ENCODE measurements at places on chromosomes 3 and 15.

GRCh38 chr3:145857956-145858355 is 303.0 kb downstream of the PLOD2 start:
- no peak for DNase-seq

GRCh38 chr3:48320996-48321395 is 12.5 kb downstream of the SPINK8 start:
- no peak for DNase-seq

- DNase-seq: no peak
Measured at GRCh38 chr3:177179281-177180067, 17.8 kb downstream of the TBL1XR1 start.

DNA sequence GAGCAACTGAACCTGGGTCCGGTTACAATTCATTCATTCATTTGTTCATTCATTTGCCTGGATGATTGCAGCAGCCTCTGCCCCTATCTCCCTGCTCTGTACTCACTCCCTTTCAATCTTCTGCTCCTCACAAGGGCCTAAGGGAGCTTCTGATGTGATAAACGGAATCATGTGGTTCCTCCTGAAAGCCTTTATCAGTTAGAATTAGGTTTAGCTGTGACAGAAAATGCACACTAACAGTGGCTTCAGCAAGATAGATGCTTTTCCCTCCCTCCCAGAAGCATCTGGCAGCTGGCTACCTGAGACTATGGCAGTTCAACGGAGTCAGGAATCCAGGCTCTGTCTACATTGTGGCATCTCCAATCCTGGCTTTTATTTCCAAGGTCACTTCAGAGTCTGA is 196.0 kb downstream of the ADAMTS9 start:
- DNase-seq: no peak

DNA sequence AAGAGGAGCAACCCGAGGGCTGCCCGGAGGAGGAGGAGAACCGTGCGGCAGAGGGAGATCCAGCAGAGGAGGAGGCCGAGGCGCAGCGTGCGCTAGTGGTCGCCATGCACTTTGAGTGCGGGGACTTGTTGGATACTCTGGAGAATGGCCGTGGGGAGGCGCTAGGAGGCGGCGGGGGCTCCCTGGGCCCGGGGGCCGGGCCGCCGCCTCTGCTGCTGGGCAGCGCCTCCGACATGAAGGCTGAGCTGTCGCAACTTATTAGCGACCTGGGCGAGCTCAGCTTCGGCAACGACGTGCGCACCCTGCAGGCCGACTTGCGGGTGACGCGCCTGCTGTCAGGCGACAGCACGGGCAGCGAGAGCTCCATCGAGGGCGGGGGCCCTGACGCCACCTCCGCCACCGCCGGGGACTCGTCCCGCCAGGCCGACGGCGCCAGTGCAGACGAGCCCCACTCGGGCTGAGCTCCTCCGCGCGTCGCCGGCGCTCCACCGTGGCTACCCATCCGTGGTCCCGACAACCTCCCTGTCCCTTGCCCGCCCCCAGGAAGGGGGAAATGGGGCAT is 2.0 kb downstream of the FAM43A start:
- DNase-seq: no peak

DNA sequence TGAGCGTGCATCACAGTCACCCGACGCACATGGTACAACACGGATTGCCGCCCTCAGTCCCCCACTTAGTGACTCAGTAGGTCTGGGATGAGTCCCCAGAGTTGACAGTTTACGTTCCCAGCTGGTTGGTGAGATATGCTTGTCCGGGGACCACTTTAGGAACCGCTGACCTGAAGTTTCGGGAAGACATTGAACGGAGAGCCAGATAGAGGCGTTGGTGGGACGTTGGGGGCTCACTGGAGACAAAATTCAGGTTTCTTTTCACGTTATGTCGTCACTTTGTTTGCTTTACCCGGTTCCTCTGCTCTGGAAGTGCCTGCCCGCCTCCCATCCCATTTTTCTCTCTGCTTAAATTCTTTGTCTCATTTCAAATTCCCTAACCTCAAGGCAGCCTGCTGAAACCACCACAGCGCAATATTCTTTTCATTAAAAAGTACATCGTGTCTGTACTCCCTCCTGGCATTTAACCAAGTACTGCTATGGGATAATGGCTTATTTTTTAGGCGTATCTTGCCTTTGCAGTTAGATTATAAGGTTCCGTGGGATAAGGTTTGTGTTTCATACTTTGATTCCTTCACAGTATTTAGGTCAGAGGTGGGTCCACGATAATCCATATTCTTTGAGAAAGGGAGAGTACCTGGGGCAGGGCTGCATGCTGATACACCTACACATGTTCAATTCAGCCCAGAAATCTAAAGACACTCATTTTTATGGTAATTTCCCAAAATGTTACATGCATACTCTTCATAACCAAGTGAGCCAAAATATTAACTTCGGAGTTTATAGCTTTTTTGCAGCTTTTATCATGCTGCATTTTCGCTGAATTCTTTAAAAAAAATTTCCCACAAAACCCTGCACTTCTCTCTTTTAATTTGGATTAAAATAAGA is 921 bp downstream of the LMLN start:
- no peak for DNase-seq

DNA sequence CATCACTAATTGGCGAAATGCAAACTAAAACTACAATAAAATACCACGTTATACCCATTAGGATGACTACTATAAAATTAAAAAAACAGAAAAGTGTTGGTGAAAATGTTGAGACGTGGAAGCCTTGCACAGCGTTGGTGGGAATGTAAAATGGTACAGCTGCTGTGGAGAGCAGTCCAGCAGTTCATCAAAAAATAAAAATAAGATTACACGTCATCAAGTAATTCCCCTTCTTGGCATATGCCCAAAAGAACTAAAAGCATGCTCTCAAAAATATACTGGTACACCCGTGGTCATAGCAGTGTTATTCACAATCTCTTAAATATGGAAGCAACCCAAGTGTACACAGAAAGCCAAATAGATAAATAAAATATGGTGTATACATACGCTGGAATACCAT is 71.8 kb upstream of the NDN start:
- no peak for DNase-seq

- no peak for DNase-seq
Measured at GRCh38 chr3:34002569-34003100, 204.2 kb downstream of the PDCD6IP start.

GRCh38 chr15:51131596-51132290 is 37.0 kb upstream of the TNFAIP8L3 start:
- no peak for DNase-seq

DNA sequence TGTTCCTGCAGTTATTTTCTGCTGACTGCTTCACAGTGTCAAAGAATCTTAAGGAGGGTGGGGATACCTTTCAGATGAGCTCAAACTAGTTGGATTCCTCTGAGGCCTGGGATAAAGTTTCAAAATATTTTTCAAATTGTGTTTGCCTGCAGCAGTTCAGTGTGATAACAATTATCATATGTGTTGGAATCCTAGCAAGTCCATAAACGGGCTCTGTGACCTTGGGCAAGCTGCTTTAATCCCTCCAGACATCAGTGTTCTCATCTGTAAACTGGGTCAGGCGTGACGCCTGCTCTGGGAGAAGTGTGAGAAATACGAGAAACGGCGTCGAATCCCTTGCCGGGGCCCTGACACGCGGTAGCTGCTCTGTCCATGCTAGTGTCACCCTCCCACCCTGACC is 153.5 kb downstream of the UACA start:
- no peak for DNase-seq

- no peak for DNase-seq
Measured at GRCh38 chr3:144167634-144168033, 196.0 kb downstream of the DIPK2A start.

DNA sequence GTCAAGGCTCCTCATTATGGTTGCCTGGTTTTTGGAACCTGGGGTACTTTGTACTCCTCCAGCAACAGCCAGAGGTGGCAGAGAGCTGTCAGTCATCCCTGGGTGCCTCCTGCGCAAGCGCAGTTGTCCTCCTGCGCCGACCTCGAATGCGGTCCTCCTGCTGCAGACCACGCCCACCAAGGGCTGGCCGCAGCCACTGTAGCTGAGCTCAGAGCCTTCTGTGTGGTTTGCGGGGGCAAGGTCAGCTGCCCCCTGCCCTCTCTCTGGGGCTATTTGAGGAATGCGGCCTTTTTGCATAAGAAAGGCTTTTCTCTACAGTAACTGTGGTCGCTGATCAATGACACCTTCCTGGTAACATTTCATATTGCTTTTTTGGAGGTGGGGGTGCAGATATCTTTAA is 131.3 kb upstream of the SNRPN start:
- DNase-seq: no peak

GRCh38 chr3:151403246-151403645 is 18.7 kb upstream of the P2RY12 start:
- no peak for DNase-seq

- DNase-seq: no peak
Measured at GRCh38 chr3:17292556-17292955, 407.8 kb downstream of the PLCL2 start.

DNA sequence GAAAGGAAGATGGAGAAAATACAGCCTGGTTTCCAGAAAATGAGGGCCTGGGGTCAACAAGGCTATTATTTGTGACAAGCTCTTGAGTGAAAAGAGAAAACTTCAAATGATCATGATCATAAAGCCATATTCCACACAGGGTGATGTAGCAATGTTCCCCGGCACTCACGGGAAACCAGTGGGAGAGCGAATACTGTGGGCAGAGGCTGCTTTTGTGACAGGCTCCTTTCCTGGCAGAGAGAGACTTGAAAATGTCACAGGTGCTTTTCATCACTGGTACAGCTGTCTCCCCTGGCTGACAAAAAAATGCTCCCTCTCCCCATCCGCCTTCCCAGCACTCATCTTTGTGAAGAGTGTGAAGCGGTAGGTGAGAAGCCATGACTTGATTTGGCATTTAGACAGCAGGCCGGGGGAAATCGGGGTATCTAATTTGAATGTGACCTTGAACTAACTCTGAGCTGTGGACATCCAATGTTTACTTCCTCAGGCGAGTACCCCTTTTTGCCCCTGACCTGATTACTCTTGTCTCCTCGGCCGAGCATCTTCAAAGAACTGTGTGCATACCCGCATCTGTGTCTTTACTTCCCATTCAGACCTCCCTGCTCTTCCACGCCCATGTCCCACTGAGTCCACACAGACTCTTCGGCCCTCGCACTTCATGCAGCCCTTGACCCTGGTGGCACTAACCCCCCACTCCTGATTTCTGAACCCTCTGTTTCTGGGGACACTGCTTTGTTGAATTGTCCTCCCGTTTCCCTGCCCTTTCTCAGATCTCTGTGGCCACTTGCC is 23.2 kb downstream of the CA12 start:
- no peak for DNase-seq

DNA sequence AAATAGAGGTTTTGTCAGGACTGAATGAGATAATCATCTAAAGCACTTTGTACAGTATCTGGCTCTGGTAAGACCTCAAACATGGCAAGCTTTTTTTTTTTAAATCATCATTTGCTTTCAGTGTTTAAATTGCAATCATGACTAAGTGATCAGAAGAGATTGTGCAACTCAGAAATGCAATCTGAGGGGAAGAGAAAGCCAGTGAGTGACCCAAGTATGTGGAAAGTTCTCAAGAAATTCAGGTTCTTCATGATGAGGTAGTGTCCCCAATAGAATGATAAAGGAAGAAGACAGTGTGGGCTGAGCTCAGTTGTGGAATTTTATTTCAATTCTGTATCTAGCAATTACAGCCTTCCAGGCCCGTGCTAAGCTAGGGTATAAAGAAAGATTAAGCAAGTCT is 132.2 kb upstream of the TBC1D5 start:
- DNase-seq: no peak

DNA sequence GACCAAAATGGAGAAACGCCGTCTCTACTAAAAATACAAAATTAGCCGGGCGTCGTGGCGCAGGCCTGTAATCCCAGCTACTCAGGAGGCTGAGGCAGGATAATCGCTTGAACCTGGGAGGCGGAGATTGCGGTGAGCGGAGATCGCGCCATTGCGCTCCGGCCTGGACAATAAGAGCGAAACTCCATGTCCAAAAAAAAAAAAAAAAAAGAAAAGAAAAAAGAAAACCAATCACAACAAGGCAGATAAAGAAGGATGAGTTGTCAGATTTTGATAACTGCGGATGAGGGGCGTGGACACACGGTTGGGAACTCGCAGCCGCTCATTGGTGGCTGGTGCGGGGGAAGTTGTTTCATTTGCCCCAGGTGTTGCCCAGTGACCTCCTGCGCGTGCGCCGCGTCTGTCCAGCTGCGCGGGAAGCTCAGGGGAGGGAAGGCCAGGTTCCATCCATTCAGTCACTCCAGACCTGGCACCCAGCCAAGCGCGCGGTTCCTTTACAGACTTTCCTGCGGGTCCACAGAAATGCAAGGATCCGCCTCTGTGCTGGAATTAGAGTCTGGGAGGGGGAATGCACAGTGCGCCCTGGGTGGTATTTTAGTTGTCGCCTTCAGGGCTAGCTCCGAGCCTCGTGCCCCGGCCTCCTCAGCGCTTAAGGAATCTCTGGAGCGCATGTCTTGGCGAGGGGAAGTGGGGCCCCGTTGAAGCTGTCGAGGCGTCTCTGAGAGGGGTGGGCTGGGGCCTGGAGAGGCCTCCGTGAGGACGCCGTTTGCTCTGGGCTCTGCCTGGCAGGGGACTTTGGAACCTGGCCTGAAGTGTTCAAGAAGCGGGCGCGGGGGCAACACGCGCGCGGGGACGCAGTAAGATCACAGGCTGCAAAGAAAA is 708 bp upstream of the GCHFR start:
- DNase-seq: no peak

DNA sequence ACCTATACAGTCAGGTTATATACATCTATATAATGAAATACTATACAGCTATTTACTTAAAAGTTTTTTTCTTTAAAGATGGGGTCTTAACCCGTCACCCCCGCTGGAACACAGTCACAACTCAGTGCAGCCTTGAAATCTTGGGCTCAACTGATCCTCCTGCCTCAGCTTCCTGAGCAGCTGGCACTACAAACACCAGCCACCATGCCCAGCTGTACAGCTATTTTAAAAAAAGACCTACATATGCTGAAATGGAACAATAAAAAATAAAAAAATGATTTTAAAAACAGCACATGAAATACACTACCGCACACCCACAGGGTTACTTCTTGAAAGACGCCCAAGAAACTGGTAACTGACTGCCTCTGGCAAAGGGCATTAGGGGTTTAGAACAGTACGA is 3.8 kb downstream of the NCBP2 start:
- DNase-seq: no peak

DNA sequence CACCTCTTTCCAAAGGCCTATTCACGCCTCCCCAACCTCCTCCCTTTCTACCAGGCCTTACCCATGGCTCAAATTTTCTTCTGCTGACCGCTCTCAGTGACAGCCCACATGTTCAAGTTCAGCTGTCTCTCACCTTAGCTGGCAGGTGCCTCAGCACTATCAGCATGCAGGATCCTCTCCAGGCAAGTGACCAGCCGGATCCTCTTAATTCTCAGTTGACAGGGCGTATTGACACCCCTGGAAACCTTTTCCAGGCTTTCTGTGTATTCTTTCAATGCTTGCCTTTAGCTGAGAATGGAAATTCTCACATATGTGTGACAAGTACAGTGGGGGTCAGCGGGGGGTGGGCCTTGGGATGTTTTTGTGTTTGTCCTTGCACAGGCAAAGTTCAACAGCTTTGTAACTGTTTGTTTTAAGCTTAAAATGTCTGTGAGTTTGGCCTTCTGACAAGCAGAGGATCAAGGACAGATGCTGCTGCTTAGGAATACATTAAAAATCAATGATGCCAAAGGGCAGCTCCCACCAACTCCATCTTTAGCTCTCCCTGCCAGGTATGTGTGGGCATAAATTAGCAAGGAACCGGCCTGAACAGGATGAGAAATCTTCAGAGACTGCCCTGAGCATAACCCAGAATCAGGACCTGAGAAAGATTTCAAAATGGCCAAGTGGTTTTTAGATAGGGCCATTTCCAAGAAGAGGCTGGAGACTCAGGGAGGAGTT is 17.4 kb upstream of the BDH1 start:
- DNase-seq: no peak

GRCh38 chr3:126718561-126719445 is 14.8 kb downstream of the CHCHD6 start:
- DNase-seq: no peak

GRCh38 chr3:116199063-116199462 is 246.2 kb downstream of the LSAMP start:
- no peak for DNase-seq
